Stimulated activated CD8-positive, alpha-beta memory T cell treated with anti-CD3 and anti-CD28 coated beads, Interleukin-4, amount 100 ng/mL, for 4 hours (primary cell): ENCODE measurements at places on chromosomes 4 and X.

- DNase-seq, result no peak
Measured at GRCh38 chr4:103934178-103934789, 214.5 kb upstream of the TACR3 start.

- no peak for DNase-seq
Measured at GRCh38 chr4:3215256-3215655, 33.7 kb upstream of the MSANTD1 start.

DNA sequence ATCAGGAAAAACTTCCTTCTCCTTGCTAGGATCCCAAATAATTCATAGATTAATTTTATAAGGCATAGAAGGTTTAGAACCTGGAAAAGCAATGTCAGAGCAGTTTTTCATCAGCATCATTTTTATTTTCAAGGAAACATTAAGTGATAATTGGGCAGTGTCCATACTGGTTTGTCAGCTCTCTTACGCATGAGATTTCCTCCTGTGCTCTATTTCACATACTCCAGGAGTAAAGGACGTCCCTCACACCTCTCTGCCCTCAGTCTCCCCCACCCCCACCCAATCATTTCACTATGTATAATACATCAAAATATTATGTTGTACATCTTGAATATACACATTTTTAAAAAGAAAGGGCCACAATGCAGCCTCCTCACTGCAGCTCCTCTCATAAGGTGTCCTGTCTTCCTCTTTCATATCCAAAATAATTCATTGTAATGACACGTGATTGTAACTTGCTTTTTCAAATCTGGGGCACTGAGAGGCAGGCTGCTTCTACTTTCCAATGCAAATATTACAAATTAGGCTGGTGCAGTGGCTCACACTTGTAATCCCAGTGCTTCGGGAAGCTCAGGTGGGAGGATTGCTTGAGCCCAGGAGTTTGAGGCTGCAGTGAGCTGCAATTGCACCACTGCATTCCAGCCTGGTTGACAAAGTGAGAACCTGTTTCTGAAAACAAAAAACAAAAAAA is 34.4 kb downstream of the ARHGEF38 start:
- DNase-seq, result no peak

DNA sequence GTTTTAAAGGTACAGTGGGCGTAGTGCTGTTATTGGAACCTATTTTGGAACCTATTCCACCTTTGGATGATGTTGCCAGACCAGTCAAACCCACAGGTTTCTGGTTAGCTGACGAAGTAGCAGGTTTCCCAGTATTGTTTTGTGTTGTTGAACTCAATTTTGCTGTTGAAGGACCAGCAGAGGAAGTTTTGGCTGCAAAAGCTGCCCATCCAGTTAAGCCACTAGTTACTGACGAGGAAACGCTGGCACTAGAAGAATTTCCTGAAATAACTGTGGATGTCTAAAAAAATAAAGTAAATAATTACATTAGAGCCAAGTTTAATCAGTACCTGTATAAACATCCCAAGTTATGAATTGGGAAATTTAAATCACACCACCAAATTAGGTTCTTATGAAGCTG is 25.5 kb downstream of the INTS12 start:
- DNase-seq, result no peak
